HL-60 (cell line): ENCODE measurements at places on chromosomes 12 and 14.
A peak's percentile ranks its signal among the peaks of the same experiment; 100 is the strongest.

GRCh38 chr12:20409607-20410377 is 41.5 kb downstream of the PDE3A start:
- no peak for DNase-seq

DNA sequence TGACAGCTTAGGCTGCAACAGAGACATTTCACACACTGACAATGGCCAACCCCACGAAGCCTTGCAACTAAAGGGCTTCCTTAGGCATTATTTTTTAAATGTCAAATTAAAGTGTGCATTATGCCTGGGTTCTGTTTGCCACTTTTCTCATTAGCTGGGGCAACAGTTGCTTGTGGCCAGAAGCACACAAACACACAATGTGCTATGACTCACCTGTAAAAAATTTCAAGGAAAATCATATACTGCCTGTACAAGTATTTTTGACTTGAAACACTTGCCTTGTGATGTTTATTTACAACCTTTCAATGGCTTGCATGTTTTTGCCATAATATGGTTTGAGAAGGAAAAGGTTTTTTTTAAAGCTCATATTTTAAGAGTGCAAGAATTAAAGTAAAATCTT is 1.9 kb downstream of the NTN4 start:
- DNase-seq, result no peak

DNA sequence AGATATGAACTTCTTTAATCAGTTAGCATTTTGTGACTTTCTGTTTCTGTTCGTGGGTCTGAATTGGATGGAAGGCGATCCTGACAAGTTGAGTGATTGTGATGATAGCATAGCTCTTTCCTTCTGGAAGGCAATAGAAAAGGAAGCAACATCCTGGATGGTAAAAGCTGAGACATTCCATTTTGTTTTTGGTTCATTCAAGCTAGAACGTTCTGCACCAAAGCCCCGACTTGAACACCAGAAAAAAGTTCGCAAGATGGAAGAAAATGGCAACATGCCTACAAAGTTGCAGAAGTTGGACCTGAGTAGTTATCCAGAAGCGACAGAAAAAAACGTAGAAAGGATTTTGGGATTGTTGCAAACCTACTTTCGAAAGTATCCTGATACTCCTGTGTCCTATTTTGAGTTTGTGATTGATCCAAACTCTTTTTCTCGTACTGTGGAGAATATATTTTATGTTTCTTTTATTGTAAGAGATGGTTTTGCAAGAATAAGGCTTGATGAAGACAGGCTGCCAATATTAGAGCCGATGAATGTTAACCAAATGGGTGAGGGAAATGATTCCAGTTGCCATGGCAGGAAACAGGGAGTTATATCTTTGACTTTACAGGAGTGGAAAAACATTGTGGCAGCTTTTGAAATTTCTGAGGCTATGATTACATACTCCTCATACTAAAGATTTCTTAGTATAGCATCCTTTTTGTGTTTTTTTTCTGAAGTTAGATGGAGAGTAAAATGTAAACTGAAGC is 896 bp downstream of the EID3 start:
- DNase-seq, result no peak

GRCh38 chr12:117521346-117521745 is 159.9 kb upstream of the NOS1 start:
- peak; percentile 74 for DNase-seq

GRCh38 chr12:508145-508544 is 48.4 kb downstream of the B4GALNT3 start:
- DNase-seq, result no peak

DNA sequence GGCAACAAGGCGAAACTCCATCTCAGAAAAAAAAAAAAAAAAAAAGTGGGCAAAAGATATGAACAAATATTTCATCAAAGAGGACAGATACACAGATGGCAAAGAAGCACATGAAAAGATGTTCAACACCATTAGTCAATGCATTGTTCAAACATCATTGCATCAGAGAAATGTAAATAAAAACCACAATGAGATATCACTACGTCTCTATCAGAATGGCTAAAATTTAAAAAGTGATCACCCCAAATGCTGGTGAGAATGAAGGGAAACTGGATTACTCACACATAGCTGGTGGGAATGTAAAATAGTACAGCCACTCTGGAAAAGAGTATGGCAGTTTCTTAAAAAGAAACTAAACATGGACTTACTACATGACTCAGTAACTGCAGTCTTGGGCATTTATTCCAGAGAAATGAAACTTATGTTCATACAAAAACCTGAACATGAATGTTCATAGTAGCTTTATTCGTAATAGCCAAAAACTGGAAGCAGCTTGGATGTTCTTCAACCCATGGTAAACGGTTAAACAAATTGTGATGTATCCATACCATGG is 3.6 kb downstream of the L2HGDH start:
- DNase-seq, result no peak

DNA sequence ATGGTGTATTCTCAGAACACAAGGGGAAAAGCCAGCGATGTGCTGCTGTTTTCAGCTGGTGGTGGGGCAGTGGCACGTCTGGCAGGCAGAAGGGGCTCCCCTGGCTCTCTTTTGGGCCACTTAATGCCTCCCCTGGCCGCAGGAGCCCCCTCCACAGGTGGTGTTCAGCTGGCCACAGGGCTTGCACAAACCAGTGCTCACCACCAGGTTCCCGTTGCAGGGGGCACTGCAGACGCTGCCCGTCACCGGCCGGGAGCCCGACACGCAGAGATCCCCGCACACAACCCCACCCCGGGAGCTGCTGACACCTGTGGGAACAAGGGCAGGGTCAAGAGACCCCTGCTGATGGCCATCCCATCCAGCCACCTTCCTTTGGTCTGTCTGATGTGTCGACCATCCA is 6.7 kb downstream of the KRT83 start:
- no peak for DNase-seq

- no peak for DNase-seq
Observed at GRCh38 chr14:95695913-95696312, 9.7 kb downstream of the TCL1B start.

- no peak for DNase-seq
Observed at GRCh38 chr12:68121143-68121542, 38.4 kb downstream of the IFNG start.

- DNase-seq, result no peak
Observed at GRCh38 chr14:64278458-64278857, 15.7 kb downstream of the ESR2 start.

DNA sequence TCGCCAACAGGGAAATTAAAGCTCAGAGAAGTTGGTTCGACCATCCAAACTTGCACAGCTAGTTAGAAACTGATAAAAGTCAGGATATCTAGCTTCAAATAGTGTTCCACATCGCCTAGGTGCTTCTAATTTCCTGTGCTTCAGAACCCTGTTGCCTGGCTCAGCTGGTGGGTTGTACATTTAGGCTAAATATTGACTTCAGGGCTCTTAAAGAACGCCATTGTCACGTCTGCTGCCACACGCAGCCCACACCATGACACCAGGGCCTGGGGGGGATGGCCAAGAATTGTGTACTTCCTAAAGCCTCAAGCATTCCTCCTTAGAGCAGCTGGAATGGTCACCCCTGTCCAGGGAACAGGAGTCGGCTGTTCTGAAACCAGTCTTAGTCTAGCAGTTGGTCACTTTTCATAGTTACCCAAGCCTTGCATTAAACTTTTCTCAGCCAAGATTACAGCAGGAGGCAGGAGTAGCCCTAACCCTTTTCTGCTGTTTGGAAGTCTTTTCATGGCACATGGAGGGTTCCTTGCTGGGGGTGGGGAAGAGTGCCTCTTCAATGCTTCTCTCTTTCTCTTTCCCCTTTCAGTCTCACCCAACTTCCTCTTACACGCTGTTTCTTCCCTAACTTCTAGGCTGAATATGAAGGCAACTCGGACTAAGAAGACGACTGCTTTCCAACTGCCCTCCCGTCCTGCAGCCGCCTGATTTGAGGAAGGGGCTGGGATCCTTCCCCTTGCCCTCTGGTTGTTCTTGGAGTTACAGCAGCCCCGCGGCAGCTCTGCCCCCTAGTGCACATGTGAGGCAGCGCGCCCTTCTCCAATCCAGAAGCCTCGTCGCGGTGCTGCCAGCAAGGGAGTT is 17.1 kb downstream of the FOS start:
- peak; percentile 70 for DNase-seq

DNA sequence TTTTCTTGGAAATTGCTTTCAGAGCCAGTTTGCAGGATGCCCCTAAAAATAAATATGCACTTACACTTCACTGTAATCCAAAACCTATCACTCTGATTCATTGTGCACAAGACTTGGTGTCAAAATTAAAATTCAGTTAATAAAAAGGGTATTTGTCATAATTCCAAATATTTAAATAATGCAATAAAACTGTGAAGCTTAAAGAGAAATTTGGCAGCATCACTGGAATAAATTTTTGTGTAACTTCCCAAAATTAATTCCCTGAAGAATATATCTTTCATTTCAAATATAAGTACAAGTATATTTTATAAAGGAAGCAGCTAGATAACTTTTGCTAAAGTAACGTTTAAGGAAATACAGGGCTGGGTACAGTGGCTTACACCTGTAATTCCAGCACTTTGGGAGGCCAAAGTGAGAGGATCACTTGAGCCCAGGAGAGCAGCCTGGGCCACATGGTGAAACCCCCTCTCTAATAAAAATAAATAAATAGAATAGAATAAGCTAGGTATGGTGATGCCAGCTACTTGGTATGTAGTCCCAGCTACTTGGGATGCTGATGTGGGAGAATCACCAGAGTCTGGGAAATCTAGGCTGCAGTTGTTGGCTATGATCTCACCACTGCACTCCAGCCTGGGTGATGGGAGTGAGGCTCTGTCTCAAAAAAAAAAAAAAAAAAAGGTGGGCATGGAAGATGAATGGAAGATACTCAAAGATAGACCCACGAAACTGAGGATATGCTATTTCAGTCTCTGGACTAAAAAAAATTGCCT is 233.8 kb downstream of the FBXL14 start:
- no peak for DNase-seq

GRCh38 chr14:101815994-101816393 is 54.5 kb downstream of the PPP2R5C start:
- DNase-seq, result no peak

DNA sequence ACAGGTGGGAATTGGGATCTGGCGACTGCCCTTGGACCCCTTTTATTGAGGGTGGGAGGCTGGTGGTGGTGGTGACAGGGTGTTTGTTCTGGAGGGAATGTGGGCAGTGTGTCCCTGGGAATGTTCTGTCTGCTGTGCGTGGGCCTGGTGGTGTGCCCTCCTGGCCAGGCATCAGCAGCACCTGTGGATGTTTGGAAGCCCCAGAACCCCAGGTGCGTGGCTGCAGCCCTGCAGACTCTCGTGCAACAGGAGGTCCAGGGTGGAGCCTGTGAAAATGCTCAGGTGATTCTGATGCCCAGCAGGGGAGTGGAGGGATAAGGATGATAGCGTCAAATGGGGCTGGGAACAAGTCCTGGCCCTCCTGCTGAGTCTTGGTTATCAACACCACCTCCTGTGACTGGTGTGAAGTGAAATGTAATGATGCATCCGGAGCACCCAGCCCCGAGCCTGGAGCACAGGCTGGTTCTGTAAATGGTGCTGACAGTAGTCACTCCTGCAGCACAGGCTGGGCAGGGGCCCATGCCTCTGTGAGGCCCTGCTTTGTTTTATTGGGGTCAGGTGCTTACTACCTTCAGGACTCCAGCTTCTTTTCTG is 176.6 kb downstream of the TSPAN9 start:
- DNase-seq, result no peak
